ENCODE measurements at places on chromosomes 11 and 22.

- no peak for DNase-seq
Observed at GRCh38 chr11:87284306-87284705, 246.6 kb downstream of the TMEM135 start.

DNA sequence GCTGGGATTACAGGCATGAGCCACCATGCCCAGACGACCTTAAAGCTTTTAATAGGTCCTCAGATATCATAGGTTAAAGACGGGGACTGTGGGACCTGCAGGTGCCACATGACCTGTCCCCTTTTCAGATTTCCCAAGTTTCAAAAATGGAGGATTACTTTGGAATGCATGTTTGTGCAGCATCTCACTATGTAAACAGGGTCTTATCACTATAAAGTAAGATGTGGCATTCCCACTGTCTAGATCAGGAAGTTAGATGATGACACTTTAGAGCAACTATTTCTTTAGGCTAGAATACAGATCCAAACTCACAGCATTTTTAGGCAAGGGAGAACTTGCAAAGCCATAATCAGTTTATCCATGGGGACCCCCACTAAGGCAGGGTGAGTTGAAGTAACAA is 92.8 kb downstream of the USP35 start:
- DNase-seq, result no peak

DNA sequence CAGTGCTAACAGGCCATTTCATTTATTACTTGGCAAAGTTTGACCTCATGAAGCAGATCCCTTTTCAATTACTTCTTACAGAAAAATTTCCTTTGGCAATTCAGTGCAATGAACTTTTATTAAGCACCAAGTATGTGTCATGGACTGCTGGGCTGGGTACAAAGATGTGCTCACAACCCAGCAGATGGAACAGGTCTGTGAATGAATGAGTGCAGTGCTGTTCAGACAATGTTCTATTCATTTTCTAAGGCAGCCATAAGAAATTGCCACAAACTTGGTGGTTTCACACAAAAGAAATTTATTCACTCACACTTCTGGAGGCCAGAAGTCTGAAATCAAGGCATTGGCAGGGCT is 428.5 kb downstream of the SOX6 start:
- no peak for DNase-seq

- no peak for DNase-seq
Observed at GRCh38 chr11:79274636-79275331, 166.0 kb downstream of the TENM4 start.

DNA sequence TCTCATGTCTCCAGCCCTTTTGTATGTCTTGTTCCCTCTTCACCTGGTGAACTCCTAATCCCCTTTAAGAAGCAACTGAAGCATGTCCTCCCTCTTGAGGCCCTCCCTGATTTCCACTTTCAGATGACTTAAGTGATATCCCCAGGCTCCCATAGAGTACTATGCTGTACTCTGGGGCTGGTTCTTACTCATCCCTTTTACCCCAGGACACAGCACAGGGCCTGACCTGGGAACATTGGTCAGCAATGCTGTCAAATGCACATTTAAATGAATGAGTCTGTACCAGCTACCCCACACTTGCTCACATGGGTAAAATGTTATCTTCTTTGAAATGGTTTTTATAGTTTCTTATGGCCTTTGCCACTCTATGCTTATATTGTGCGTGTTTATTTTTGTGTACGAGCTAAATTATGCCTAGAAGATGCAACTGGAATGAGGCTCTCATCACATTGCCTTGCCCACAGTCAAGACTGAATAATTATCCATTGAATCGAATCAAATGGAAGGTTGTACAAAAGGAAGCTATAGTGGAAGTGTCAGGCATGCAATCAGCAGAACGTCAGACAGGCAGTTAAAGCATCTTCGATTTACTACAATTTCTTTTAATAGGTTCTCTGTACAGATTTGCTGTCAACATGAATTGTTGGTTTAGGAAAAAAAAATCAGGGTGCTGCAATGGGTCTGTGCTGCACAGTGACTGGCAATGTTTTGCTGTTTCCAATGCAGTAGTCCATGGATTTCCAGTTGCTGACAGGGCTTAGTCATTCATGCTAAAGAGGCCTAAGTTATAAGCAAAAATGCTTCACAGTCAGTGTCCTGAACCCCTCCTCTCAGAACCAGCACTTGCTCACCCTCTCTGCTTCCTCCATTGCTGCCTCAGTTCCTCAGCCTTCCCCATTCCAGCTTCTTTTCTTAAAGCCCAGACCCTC is 79.5 kb downstream of the PARVA start:
- peak; percentile 27 for DNase-seq

DNA sequence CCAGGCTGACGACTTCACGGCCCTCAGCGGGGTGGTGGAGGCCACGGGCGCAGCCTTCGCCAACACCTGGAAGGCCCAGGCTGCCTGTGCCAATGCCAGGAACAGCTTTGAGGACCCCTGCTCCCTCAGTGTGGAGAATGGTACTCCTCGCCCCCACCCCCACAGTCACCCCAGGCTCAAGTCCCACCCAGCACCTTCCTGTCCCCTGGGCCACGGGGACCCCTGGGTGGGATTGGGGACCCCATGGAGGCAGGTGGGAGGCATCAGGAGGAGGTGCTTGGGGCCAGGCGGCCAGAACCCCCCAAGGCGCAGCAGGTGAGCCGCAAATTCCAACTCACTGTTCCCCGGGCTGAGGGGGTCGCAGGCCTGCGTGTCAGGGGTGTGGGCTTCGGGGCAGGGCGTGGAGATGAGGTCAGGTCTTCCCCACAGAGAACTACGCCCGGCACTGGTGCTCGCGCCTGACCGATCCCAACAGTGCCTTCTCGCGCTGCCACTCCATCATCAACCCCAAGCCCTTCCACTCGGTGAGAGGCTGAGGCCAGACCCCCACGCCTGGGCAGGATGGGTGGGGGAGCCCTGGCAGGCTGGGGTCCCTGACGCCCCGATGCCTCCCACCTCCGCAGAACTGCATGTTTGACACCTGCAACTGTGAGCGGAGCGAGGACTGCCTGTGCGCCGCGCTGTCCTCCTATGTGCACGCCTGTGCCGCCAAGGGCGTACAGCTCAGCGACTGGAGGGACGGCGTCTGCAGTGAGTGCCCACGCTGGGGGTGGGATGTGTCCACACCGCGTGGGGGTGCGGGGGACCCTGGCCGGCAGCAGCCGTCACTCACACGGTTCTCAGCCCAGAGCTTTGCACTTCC is 9.4 kb downstream of the MUC5B start:
- DNase-seq, result no peak

- DNase-seq, result no peak
Observed at GRCh38 chr11:27397624-27398399, 34.8 kb upstream of the CCDC34 start.

- no peak for DNase-seq
Observed at GRCh38 chr22:47232753-47233152, 470.3 kb downstream of the TBC1D22A start.

DNA sequence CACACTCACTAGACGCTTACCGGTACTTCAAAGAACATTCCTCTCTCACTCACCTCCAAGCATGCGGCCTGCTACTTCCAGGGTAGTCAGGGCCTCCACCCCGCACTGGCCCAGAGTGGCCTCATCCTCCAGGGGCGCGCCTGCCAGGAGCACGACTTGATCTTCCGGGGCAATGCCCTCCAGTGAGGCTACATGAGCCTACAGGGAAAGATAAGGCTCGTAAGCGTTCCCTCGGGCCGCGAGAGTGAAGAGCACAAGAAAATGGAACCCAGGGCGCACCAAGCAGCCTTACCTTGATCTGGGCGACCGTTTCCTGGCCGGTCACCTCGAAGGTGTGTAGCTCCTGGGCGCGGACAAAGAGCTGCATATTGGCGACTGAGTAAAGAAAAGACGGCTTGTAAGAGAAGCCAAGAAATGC is 478 bp downstream of the FAU start:
- no peak for DNase-seq

GRCh38 chr11:109026891-109027489 is 362.1 kb downstream of the DDX10 start:
- no peak for DNase-seq

DNA sequence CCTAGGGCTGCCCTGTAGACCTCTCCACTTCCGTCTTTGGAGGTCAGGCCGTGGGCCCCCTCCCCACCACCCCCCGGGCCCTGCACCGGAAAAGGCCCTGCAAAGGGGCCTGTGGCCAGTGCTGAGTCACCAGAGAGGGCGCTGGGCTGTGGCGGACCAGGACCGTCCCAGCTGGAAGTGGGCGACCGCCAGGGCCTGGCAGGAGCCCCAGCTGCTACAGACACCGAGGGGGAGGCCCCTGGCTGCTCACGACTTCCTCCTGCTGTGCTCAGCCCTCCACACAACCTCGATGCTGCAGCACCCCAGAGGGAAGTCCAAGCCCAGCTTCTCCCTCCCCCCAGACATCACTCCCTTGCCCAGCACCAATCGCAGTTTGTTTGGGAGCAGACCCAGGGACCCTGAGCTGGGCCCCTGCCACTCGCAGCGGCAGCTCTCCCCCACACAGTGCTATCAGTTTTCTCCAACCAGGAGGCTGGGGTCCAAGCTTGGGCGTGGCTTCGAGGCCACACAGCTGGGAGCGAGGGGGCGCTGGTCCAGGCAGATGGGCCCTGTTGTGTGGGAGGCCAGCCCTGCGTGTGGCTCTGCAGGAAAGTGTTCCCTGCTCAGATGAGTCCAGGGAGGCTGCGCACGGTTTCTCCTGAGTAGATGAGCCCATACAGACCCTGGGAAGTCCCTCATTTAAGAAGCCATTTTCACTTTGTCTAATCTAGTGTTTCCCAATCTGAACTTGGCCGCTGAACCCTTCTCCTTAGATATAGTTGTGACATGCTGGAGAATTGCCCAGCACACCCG is 5.6 kb upstream of the SH3BP1 start:
- peak; percentile 65 for DNase-seq

GRCh38 chr11:20159466-20160381 is 551 bp downstream of the DBX1 start:
- no peak for DNase-seq

Data from lung microvascular endothelial cell (primary cell).